ENCODE measurements at places on chromosomes 11 and 22. TPM values are rescaled to one million over a fixed set of nuclear protein-coding genes. Genes with fewer than 3 reads are reported as not detected.

DNA sequence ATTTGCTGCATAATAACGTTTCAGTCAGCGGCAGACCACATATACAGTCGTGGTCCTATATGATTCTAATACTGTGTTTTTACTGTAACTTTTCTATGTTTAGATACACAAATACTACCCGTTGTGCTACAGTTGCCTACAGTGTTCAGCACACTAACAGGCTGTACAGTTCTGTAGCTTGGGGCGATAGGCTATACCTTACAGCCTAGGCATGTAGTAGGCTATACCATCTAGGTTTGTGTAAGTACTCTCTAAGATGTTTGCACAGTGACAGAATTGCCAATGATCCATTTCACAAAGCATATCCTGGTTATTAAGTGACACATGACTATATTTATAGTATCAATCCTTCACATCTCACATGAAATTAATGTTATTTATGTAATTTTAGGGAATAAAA is 78.2 kb downstream of the YAP1 start:
- DNase-seq = no peak

- no peak for DNase-seq
These were observed 96.9 kb upstream of the RTL6 start for GRCh38 chr22:44594951-44595350.

- no peak for DNase-seq
These were observed 28.0 kb upstream of the L3MBTL2 start for GRCh38 chr22:41177040-41177621.

- DNase-seq = no peak
These were observed 546.8 kb downstream of the BUD13 start for GRCh38 chr11:116225784-116226585.

- DNase-seq = no peak
These were observed 707.9 kb upstream of the ANO5 start for GRCh38 chr11:21485006-21485405.

GRCh38 chr11:62931499-62932278 is 10.5 kb upstream of the CHRM1 start:
- peak; percentile 52 for DNase-seq

DNA sequence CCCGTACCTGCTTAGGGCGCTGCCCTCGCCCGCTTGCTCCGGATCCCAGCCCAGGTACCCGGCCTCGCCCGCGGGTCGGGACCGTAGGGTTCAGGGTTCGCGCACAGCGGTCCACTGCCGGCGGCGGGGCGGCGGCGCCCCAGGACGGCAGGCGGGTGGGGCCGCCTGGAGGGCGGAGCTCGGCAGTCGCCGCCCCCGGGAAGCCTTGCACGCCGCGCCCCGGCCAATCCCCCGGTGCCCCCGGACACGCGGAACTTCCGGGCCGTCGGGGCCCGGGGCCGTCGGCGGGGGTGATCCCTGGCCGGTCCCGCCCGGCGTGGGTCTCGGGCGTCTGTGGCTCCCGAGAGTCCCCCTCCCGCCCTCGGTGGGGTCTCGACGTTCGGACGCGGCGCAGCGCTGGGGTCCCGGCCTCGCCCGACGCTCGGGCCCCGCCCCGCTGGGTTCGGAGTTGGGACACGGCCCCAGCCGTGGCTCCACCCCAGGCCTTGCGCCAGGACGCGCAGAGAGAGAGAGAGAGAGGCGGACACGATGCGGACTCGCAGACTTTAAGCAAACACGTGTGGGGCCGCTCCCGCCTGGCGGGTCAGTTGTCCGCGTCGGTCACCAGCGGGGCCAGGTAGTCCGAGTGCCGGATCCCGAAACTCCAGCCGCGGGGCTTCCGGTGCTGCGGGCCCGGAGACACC is at the start of gene TYMP:
Gene TYMP, minus strand, starts transcription at position 116 of the 683 bp plus-strand sequence. CDS start 303 bp downstream, outside the sequence.
- DNase-seq = no peak

DNA sequence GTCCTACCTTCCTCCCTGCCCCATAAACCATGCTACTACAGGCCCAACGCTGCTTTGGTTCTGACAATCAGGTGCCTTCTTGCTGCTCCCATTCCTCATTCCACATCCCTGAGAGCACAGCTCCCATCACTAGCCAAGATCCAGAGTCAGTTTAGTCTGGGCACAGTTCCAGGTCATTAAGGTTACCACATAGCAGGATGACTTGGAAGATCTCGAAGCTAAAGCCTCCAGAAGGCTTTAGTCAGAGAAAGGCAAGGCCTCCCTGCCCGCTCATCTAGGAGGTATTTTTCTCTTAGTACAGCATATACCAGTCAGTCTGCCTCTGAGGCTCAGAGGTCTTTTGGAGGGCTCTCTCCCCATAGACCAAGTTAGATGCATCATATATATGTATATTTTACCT is 30.3 kb downstream of the TRIM66 start:
- DNase-seq = peak; percentile 92

- no peak for DNase-seq
These were observed 61.0 kb upstream of the THY1 start for GRCh38 chr11:119483881-119484371.

DNA sequence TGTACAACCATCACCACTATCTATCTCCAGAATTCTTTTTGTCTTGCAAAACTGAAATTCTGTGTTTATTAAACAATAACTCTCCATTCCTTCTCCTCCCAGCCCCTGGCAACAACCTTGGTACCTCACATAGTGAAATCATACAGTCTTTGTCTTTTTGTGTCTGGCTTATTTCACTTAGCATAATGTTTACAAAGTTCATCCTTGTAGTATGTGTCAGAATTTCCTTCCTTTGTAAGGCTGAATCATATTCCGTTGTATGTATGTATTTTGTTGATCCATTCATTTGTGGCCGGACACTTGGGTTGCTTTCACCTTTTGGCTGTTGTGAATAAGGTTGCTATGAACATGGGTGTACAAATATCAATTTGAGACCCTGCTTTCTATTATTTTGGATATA is 243.7 kb upstream of the TBCEL start:
- no peak for DNase-seq

DNA sequence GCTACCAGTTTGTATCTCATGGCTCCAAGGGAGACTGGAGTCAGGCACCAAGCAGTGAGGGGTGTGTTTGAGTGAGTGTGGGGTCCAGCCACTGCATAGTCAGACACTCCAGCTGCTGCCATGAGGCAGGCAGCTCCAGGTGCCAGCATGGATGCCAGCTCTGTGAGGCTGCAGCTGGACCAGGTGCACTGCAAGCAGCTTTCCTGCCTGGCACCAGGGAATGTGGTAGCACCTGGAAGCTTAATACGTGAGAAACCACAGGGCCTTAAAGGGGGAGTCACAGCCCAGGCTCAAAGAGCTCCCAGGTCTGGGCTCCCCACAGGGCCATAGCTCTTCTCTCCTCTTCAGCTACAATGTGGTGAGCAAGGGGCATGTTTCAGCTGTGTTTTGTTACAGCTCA is 817.8 kb upstream of the LUZP2 start:
- no peak for DNase-seq

DNA sequence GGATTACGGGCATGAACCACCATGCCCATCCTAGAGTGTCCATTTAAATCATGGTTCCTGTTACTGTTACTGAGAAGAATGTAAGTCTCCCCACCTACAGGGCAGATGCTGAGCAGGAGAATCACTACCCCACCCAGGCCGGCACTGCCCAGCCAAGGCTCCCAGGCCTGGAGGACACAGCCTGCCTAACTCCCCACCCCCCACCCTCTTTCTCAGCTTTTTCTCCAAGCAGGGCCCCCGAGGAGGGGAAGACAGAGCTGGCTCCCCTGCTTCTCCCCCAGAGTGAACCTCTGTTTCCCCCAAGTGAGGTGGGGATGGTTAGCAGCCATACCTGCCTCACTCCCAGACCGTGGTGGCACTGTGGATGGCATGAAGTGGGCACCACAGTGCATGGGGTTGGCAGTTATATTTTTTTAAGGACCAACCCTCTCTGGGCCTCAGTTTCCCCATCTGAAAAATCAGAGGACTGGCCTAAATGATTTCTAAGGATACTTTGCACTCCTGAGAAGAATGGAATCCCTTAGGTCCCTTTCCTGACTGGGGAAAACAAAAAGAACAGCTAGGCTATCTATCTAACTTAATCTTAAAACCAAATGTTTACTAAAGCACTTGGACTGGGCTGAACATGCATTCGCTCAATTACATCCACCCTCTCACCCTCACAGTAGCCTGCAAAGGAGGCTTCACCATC is 5.0 kb downstream of the CBX7 start:
- no peak for DNase-seq

The KRTAP5-2 gene
- not detected for total RNA-seq

The CBLIF gene
- total RNA-seq = not detected

The MIAT gene
- 0.10 TPM for total RNA-seq

The PSMD13 gene
- total RNA-seq = 403 TPM

The ZNF214 gene
- total RNA-seq = 0.03 TPM

The TSPAN32 gene
- total RNA-seq = 0.30 TPM

The MS4A6E gene
- total RNA-seq = not detected

The NECTIN1 gene
- 14.8 TPM for total RNA-seq

All from HT1080 (cell line).